ENCODE measurements at places on chromosomes 1 and 21. TPM values are rescaled to one million over a fixed set of nuclear protein-coding genes. Genes with fewer than 3 reads are reported as not detected.

PEX11B gene
- total RNA-seq, result 30.5 TPM

CR1L gene
- total RNA-seq, result not detected

PLA2G2D gene
- not detected for total RNA-seq

ZNF687 gene
- 17.9 TPM for total RNA-seq

ADCY10 gene
- not detected for total RNA-seq
